ENCODE measurements at places on chromosomes 3 and 15.

DNA sequence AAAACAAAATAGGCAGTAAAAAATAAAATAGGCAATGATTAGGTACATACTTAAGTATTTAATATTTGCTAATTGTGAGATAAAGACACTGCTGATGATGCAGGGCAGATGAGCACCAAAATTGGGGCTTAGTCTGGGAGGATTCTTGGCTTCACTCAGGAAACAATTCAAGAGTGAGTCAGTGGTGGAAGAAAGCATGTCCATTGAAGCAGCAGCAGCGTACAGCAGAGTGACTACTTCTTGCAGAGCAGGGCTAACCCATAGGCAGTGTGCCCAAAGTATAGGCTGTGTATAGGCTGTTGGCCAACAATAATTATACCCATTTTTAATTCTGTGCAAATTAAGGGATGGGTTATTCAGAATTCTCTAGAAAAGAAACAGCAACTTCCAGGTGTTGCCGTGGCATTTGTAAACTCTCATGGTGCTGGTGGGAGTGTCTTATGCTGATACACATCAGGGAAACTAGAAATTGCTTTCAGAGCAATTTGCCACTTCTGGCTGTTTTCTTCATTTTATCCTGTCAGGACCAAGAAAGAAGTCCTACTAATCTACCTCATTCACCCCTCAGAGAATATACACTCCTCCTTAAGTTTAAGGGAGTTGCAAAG lies 317.3 kb upstream of the NAALADL2 start:
- DNase-seq: no peak

DNA sequence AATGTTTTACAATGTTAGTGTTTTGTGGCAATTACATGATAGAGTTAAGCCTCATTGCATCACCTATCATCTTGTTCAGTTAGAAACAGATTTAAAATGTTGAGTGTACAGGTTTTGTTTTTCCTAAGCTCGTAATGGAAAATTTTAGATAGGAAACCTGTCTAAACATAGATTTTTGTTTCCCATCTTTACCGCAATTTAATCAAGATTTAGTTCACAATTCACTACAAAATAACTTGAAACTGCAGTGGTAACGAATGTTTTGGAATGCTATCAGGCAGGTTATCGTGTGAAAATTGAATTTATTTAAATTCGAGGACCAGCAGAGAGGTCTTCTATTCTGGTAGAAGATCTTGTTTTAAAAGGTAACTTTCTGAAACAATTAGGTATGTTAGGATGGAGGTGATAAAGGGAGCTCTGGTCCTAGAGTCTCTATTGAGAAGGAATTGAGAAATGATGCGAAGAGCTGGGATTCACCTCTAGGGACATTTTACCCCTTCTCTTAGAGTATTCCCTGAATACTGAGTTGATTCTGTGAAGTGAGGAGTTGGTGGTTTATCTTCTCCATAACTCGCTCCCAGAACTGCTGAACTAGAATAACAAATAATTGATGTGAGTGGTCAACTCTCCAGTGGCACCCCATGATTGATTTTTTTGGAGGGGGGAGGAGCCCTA lies 1.4 kb downstream of the DOCK3 start:
- DNase-seq: no peak

DNA sequence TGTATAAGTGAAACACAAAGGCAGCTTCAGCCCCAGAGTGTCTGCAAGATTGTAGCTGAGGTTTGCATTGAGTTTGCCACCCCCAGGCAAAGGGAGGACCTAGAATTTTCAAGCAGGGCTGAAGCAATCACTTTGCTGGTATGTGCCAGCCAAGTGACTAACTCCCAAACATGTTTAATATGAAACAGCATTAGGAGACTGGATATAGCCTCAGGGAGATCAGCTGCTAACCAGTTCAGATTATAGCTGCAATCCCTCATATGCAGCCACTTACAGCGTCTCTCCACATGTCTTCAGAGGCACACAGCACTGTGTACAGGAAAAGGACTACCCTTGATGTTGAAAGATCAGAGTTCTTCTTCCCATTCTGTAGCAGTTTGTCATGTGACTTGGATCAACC lies 38.4 kb upstream of the PPP2R3A start:
- no peak for DNase-seq

- no peak for DNase-seq
Measured at GRCh38 chr3:178969004-178969700, 102.5 kb downstream of the ZMAT3 start.

DNA sequence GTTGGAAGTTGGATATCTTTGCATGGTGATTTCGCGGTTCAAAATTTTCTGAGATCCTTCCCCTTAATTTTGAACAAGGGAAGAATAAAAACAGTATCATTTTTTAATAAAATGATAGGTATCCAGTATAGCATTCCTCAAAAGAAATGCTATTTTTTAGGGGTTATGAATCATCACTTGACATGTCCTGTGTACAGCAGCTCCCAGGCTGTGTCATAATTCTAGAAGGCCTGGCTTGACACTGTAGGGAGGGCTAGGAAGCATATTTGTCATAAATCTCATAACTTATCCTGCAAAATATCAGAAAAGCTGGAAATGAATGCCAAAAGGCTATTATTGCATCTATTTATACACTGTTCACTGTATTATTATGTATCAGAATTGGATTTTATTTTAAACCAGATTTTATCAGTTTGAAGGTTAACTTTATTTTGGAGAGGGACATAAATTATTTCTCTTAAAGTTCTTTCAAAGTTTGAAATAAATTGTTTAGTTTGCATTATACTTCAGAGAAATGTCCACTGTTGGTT lies 539.1 kb upstream of the ROBO2 start:
- no peak for DNase-seq

GRCh38 chr15:48603922-48604321 lies 41.6 kb downstream of the FBN1 start:
- no peak for DNase-seq

DNA sequence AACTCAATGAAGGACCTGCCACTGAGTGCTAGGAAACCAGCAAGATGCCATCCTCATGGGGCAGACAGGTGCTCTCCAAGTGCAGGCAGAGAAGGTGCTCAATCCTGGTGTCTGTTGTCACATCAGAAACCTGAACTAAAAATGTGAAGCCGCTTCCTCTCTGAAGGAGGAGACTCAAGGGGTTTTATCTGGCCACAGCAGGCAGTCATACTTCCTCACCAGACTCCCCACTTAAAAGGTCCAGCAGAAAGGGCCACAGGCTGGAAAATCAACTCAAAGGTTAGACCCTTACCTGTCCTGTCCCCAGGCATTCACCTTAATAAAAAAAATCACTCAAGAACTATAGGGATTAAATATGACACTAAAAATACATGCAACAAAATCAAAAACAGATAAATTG lies 4.8 kb downstream of the CCDC12 start:
- no peak for DNase-seq

- no peak for DNase-seq
Measured at GRCh38 chr3:163011596-163011995, 1515.0 kb downstream of the OTOL1 start.

DNA sequence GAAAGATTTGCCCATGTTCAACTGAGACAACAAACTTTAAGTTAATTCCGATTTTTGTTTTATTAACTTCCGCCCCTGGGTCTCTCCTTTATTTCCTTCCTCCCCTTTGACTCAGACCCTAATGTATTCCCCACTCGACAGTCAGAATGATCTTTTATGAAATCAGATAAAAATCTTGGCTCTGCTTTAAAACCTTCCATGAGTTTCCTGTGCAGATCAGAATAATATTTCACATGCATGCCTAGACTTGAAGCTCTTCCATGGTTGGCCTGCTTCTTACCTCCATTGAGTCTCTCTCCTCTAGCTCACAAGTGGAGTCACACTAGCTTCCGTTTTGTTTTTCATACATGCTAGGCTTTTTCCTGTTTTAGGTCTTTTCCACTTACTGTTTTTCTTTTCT lies 116.8 kb upstream of the SPATA16 start:
- DNase-seq: no peak

DNA sequence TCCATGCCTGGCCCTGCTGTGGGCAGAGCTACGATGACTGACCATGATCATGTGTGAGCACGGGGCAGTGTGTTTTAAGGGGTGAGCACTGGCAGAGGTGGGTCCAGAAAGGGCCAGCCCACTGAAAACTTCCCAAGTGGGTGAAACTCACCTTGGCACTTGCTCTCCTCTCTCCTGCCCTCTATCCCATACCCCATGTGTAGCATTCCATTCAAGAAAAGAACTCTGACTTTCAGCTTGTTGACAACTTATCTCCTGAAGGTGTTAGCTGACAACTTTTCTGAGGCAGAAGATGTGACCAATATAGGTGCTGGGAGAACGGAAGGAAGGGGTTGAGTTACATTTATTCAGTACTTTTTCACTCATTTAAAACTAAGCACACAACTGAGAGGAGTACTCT lies 305.2 kb downstream of the RORA start:
- DNase-seq: no peak

- DNase-seq: no peak
Measured at GRCh38 chr15:85313339-85313738, 67.1 kb upstream of the AKAP13 start.

- DNase-seq: no peak
Measured at GRCh38 chr3:40581166-40581565, 56.4 kb downstream of the ZNF621 start.

DNA sequence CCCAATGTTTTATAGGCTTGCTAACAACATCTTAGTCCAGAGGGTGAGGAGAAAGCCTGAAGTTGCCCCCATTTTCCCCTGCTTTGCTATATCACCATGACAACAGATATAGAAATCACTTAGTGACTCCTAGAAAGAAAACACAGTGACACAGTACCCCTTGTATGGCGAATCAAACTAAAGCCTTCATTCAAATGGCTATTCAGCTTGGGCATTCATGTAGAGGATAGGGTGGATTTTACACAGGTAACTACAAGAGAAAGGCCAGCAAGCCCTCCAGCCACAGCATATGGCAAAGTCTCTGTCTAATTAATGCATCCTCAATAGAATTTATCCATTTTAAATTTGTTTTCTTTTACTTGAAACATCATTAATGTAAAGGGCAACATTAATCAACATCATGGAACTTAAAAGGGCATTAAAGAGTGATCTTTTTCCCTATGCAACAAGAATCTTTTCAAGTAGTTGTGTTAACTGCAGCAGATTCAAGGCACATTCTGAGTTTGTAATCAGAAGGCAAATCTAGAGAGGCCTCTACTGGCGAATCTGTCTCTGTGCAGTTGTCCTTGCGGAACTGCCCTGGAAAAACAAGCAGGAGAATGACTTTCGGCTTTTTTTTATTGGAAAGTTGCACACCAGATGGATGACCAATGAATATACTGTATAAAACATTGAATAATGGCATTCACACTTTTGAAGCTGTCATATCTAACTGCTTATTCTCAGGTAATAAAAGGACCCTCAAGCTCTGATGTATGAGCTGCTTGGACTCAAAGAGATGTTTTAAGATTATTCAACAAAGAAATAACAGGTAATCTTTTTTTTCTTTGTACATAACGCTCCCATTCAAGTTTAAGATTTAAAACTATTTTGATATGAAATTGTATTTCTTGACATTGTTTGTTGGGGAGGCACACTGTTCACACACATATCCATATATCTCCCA lies 621.7 kb upstream of the AGTR1 start:
- DNase-seq: no peak
